ENCODE measurements at places on chromosomes 6 and 20.

DNA sequence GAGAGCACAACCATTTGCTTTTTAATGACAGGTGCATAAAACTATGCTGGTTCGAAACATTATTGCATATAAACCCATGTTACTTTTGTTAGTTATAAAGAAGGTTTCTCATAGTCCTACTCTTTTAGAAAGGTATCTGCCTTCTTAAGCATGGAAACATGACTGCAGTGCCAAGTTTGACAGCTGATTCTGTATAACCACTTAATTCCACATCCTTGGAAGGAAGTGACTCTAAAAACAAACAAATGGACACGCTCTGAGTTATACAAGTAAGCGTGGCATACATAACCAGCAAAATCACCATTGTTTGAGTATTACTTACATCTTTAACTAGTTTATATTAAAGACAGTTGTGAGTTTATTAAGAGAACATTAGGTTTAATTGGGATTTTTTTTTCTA is 125.0 kb upstream of the HDGFL1 start:
- no peak for DNase-seq

DNA sequence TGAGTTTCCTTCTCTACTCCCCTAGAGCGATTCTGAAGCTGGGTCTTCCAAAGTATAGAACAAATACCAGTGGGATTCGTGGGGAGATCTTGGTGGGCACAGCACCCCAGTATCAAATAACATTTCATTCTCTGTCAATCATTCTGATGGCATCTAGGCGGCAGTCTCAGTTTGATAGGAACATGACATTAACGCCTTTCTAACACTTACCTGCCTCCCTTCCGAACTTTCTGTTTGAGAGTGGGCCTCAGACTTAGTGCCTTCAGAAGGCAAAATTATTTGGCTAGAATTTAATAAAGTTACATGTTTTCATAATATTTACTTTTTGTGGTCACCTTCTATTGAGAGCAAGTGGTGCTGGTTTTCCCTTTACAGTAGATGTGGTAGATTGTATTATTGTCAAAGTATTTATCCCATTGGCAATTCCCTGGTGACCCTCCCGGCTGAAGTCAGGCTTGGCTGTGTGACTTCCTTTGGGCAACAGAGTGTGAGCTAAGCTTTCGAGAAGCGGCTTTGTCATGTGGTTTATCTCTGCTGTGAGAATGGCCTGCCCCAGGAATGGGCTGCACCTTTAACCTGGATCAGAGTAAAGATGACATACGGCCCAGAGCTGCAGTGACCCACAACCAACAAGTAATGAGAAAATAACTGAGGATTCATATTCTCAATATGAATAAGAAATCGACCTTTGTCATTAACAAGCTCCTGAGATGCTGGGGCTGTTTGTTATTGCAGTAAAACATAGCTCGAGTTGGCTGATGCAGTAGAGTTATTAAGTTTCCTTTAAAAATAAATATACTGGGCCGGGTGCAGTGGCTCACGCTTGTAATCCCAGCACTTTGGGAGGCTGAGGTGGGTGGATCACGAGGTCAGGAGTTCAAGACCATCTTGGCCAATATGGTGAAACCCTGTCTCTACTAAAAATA is 45.2 kb upstream of the PTPN1 start:
- no peak for DNase-seq

GRCh38 chr6:128397996-128398395 is 122.4 kb downstream of the PTPRK start:
- no peak for DNase-seq

GRCh38 chr20:48716541-48716940 is 111.3 kb downstream of the PREX1 start:
- no peak for DNase-seq

DNA sequence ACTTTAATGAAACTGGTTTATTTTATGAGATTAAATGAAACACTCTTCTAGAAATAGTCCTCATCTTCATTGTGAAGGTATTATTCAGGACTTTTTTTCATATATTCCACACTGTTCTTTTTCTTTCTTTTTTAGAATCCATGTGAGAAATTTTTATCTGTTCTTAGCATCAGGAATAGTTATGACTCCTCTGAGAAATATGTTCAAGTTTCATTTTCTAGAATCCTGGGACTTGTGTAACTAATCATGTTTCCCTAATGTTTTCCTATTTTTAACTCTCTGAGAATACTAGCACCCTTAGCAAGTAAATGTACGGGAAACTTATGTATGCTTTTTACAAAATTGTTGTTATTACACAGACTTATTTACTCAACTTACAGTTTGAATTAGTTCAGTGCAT is 407.8 kb downstream of the CBLN4 start:
- DNase-seq = no peak

DNA sequence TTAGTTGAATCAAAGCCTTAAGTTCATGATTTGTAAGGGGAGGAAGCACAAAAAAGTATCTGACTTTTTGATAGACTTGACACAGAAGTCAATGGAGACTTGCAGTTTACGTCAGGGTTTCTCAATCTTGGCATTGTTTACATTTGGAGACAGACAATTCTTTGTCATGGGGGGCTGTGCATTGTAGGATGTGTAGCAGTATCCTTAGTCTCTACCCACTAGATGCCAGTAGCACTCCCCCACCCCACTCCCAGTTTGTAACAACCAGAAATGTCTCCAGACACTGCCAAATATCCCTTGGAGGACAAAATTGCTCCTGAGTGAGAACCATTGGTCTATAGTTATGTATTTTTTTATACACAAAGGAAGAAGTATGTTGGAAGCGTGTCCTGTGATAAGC is 434.1 kb downstream of the RFPL4B start:
- no peak for DNase-seq

DNA sequence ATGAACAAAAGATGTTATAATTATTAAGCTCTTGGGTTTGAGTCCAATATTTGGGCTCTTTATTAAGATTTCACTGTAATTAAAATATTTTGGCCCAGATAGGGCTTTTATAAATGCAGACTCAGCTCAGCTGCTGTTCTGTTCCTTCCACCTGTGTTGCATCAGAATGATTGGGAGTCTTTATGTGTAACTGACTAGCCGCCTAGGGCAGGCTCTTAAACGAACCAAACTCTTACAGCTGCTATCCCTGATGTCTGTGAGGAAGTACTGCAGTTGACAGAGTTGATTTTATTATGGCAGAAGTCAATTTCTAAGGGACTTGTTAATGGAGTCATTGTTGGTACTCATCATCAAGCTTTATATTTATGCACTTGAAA is 144.7 kb downstream of the MYO6 start:
- no peak for DNase-seq

- no peak for DNase-seq
Measured at GRCh38 chr20:47780720-47781389, 4.4 kb downstream of the SULF2 start.

DNA sequence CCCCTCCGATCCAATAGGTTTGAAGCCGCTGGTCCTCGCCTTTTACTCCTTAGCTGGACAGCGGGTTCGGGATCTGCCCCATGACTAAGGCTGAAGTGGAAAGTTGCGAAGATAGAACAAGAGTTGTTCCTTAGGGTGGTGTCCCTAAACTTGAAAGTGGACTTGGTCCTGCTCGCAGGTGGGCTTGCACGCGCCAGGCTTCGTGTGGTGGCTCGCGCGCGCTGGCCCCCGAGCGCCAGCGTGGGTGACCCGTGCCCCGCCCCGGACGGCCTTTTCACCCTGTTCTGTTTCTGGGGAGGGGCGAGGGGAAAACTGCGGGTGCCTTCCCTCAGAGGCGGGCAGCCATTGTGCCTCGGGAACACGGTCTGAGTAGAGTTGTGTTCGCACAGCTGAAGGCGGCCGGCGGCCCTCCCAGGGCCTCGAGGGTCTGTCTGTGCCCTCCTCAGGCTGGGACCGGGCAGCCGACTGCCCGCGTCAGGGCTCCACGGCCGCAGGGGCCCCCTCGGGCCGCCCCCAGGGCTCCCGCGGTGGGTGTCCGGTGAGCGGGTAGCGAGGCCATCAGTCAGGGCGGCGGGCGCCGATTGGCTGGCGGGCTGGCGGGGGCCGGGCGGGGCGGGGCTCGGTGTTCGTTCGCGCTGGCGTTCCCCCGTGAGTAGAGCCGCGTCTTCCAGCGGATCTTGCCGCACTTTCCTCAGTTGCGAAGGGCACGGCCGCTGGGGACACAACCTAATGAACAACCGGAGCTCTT is 33.0 kb downstream of the RREB1 start:
- DNase-seq = peak; percentile 97

- peak; percentile 32 for DNase-seq
Measured at GRCh38 chr6:147507162-147508041, 1.1 kb upstream of the SAMD5 start.

DNA sequence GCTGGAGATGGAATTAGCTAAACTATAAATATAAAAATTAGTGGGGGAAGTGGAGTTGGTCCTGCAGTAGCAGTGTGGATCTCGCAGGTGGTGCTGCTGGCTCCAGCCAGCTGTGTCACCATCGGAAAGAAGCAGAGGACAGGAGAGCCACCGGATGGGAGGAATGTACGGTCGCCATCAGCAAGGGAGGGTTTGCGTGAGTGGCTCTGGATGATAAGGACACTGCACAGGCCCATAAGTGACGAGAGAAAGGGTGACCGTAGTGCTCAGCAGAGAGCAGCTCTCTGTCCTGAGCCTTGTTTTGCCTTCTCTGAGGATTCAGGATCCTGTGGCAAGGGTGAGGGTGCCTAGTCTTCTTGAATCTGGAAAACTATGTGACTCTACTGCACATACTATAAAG is 378.7 kb downstream of the ZFAND3 start:
- no peak for DNase-seq

GRCh38 chr6:151073146-151073545 is 166.6 kb upstream of the AKAP12 start:
- no peak for DNase-seq

GRCh38 chr20:57390604-57391438 is at the start of gene RBM38:
Gene RBM38, plus strand, starts transcription at chr20:57391396. Its CDS starts 186 bp downstream, at chr20:57391582.
- DNase-seq = peak; percentile 97

DNA sequence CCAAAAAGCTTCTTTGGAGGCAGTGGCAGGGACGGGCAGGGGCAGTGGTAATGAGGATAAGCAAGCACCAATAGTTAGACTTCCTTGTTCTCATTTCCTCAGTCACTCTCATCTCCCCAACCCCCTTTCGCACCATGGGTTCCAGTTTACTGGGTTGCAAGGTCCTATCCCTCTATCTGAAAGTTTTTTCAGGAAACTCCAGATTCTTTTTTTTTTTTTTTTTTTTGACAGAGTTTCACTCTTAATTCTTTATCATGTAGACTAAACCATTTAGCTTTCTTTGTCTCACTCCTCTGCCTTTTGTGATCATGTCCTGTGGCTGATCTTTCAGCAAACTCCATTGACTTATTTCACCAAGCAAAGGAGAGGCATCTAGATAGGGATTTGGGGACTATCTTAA is 51.4 kb upstream of the GMDS start:
- no peak for DNase-seq

GRCh38 chr20:9353180-9353915 is 161.0 kb upstream of the LAMP5 start:
- peak; percentile 27 for DNase-seq

GRCh38 chr6:3607171-3607570 is 144.3 kb downstream of the PXDC1 start:
- DNase-seq = no peak

DNA sequence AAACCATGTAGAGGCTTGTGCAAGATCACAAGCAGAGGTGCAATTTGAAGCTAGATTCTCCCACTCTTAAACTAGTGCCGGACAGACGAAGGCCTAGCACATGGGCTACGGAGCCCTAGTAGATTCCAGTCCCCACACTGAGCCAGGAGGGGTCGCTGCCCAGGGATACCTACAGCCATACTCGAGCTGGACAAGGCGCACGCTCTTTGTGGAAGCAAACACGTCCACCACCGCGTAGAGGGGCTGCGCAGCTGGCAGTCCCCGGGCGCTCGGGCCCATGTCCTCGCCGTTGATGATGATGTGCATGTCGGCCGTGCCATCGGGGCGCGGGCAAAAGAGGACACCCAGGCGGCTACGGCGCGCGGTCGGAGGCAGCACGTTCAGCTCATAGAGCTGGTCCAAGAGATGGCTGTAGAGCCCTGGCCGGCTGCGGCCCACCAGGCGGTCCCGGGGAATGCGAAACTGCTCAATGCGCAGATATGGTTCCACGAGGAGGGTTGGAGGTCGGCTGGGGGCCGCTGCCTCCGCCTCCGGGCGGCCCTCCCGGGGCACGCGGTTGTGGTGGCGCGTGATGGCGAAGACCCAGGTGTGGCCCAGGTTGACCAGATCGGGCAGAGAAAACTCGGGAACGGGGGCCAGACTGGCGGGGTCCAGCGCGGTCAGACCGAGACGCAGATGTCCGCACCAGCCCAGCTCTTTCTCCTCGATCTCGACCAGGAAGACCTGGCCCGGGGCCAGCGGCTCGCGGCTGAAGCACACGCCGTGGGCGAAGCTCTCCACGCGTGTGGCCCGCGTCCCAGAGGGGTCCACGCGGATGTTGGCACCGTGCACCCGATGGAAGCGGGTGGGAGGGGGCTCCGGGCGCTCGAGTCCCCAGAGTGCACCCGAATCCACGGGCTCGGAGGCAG is 677 bp downstream of the NEURL2 start:
- peak; percentile 81 for DNase-seq

GRCh38 chr6:54285595-54285994 is 22.6 kb upstream of the TINAG start:
- peak; percentile 39 for DNase-seq

- peak; percentile 94 for DNase-seq
Measured at GRCh38 chr6:45655745-45656476, 278.2 kb upstream of the SUPT3H start.

DNA sequence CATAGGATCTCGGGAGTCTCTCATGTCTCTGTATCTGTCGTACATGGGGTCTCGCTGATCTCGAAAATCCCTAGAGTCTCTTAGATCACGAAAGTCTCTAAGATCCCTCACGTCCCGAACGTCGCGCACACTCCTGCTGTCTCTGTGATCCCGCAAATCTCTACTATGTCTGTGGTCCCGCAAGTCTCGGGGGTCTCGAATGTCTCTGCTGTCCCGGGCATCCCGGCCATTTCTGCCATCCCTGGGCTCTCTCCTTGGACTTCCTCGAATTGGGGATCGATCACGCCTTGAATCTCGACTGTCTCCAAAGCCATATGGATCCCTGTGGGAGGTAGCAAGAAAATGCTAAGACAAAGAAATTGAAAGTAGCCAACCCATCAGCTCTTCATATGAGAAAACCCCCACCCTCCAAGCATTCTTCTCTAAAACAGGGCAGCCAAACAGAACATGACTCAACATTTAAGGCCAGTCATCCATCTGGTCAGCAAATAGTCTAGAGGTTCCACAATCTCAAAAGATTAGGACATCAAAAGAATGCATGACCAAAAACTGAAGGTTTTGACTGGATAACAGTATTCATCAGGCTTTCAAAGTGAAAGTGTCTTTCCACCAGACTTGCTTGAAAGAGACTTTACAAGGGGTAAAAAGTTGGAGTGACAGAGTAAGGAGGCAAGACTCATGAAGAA is 19.4 kb downstream of the NCOA5 start:
- DNase-seq = peak; percentile 61

GRCh38 chr6:42378536-42378935 is 73.2 kb downstream of the TRERF1 start:
- DNase-seq = no peak
